HTR-8/SVneo (cell line): ENCODE measurements at places on chromosomes 3 and 15.

DNA sequence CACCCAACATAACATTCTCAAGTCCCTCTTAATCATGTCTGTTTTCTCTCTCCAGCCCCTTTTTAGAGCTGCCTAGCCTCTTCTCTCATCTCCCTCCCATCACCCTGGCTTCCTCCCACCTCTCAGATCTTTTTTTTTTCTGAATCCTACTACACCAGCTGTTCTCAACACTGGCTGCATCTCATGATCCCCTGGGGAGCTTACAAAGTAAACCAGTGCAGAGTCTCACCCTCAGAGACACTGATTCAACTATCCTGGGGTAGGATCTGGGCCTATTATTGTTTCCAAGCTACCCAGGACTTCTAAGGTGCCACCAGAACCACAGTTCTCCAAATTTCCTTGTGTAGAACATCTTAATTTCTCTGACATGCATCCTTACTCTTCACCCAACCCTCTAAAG is 50.3 kb upstream of the ACAN start:
- DNase-seq, result no peak

- DNase-seq, result no peak
Measured at GRCh38 chr3:32285891-32286290, 47.4 kb downstream of the CMTM8 start.

- no peak for DNase-seq
Measured at GRCh38 chr3:38108649-38109579, 28.0 kb downstream of the ACAA1 start.

DNA sequence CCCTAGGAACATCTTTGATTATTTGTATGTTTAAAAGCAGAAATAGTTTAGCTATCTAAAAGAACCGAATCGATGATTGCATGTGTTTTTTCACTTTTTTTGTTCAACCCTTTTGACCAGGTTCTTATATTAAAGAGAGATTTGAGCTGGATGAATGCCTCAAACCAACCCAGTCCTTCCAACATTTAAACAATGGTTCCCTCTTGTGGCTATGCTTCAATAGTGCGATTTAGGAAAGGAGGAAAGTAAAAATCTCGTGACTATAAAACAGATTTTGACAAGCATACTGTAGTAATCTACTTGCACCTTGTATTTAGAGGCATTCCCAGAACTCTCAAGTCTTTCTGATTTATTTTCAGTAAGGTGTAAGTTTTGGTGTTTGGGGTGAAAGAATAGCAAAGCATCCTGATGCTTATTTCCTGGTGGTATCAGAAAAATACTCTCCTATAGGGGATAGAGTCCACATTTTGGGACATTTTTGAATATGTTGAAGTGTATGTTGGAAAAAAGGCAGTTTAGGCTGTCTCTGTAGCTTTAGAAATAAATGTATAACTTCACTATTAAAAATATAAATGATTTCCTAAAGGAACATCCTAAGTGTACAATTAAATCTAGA is 159.6 kb upstream of the KCNH8 start:
- DNase-seq, result peak; percentile 2

DNA sequence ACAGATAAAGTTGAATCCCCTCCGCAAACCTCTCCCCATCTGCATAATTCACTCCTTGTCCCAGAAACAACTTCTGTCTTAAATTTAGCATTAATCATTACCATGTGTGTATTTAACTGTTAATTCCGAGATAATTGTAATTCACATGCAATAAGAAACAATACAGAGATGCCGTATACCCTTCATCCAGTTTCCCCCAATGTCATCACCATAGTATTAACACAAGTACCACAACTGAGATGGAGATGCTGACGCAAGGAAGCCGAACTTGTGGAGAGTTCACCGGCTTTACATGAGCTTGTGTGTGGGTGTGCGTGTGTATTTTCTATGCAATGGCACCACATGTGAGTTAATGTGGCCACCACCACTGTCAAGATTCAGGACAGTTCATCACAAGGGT is 39.6 kb upstream of the SEC13 start:
- no peak for DNase-seq

DNA sequence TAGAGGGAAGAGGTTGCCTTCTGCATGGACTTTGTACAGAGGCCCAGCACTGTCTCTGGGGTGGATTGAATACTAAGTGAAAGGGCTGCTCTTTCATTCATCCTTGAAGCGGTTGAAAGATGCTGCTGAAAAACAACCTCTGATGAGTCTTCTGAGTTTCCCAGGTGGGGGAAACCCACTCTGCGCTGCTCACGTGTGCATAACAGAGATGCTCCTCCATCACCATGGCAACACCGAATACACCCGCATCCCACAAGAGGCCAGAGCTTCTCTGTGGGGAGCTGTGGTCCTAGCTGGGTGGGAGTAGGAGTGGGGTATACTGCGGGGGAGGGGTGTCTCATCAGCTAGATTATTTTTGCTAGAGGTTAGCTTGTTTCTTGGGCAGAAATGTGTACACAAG is 6.1 kb upstream of the SYN2 start:
- no peak for DNase-seq

- no peak for DNase-seq
Measured at GRCh38 chr3:114714237-114714636, 420.4 kb downstream of the TIGIT start.

DNA sequence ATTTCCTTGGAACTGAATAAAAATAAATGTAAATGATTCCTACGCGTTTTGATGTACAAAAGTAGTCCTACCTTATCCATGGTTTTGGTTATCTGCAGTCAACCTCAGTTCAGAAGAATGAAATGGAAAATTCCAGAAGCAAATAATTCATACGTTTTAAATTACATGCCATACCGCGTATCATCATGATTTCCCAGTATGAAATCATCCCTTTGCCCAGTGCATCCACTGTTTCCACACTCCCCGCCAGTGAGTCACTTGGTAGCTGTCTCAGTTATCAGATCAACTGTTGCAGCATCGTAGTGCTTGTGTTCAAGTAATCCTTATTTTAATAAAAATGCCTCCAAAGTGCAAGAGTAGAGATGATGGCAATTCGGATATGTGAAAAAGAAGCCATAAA is 9.1 kb upstream of the MFSD1 start:
- peak; percentile 51 for DNase-seq

DNA sequence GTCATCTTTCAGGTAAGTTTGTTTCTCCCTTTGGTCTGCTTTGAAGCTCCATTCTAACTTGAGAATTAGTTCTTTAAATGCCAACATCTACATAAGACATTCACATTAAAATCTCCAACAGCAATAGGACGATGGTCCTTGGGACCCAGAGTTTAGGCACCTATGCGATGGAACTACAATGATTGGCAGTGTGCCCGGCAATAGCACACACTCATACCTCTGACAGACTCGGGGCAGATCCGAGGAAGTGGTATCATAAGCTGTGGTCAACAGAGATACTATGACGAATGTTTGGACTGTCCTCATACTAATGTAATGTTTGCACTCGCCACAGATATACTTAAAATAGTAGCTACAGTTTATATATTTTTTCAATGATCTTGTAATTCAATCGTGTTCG is 34.2 kb upstream of the NR2F2 start:
- peak; percentile 25 for DNase-seq

GRCh38 chr3:77562089-77562488 is 522.2 kb downstream of the ROBO2 start:
- DNase-seq, result no peak

DNA sequence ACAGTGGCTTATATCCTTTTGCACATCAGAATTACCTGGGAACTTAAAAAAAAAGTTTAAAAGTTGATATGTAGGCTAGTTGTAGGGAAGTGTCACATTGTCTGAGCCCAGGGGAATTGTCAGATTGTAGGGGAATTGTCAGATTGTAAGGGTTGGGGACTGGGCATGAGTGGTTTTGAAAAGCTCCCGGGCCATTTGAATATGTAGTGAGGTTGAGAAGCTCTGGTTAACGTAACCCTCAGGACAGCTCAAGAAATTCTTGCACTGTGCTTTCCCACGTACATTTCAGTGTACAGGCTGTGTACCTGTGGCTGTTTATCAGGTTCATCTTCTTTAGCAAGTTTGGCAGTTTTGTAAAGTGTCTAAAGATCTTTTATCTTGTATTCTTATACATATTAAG is 107.0 kb downstream of the FNDC3B start:
- no peak for DNase-seq

- DNase-seq, result no peak
Measured at GRCh38 chr15:58530056-58530590, 98.3 kb downstream of the LIPC start.

DNA sequence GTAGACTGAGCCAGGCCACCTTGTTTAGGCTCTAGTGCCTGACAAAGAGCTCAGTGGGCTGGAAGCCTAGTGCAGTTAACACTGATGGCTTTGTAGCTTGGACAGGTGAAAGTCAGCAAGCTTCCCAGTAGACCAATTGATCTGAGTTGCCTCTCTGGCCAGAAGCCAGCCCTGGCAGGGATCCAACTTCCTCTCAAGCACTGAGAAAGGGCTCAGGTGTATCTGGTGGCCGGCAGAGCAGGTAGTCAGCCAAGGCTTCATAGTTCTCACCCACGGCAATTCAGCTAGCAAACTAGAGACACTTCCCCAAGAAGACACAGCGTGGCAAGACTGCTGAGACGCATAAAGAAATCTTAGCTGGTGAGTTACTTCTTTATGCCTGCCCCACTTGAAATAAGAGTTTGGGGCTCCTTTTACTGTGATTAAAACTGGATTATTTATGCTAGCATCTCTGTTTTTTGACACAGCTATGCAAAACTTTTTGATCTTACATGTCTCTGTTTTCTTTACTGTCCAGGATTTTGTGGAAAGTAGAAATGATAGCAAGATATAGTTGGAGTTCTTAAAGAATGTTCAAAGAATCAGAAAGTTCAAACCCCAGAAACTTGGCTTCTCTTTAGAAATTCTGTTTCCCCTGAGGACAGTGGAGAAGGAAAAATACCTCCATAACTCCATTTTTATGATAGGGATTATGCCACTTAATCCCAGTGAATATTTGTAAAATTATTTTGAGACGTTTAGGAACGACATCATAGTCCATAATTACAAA is 8.4 kb upstream of the CA12 start:
- no peak for DNase-seq

DNA sequence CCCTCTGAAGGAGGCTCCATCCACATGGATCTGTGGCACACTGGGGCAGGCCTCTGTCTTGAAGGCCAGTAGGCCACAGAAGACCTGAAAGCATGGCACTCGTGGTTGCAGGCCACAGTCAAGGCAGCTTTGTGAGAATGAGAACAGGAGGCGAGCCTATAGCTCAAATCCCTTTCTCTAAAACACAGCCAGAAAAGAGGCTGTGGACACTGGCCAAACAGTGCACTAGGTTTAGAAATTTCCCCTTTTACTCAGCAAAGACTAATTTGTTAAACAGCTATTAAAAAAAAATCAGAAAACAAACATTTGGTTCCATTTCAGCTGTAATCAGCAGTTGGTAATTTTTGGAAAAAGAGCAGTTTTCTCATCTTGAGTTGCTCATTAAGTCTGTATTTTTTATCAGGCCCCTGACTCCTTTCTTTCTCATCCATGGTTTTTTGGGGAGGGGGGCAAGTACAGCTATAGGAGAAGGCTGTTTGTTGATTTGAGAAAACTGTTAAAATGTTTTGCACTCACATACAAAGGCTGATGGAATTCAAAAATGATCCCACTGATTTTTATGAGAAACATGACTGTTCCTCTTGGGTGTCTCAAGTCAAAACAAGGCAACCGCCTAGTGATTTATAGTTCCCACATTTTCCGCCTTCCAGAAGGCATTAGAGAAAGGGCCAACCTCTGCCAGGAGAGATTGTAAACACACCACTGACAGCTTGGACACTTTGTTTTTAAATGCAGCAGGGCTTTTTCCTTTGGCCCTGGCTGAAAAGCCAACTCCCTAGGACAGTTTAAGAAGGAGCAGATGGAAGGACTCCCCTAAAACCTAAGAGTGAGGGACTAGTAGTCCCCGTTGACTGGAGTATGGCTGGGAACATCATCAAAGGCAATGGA is 28.1 kb downstream of the PARP16 start:
- no peak for DNase-seq

DNA sequence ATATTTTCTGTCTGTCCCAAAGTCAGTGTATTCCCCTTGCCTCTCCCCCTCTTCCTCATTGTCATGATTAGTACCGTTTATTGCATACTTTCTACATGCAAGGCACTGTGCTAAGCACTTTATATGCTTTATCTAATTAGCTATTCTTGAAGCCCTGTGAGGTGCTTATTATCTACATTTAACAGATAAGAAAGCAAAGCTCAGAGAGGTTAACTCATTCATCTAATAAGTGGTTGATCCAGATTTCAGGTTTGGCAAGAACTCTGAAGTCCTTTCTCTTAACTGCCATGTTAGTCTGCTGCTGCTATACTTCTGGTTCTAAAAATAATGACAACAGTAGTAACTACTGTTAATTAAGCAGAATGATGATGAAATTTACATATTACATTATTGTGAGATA is 13.5 kb downstream of the IQGAP1 start:
- DNase-seq, result no peak

DNA sequence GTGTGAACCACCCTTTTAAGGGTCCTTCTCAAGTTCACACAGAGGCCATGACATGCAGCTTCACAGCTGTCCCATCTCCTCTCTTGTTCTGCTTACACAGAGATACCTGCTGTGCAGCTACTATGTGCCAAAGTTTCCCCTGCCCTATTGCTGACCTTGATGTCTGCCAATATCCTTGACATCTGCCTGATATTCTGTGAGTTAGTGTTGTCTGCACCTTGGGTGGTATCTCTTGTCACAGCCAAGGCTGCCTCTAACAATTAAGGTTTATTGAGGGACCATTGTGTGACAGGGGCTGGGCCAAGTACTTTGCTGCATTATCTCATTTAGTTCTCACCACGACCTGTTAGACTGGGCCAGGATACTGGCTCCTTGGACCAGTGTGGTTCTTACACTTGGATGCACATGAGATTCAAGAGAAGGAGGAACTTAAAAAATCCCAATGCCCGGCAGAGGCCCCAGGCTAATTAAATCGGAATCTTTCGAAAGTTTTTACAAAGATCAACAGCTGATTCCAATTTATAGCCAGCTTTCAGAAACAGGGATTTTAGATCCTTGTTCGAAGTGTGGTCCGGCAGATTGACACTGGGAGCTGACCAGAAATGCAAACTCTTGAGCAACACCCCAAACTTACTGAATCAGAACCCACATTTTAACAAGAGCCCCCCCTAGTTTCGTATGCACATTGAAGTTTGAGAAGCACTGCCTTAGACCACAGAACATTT is 178.6 kb downstream of the SATB1 start:
- DNase-seq, result no peak

DNA sequence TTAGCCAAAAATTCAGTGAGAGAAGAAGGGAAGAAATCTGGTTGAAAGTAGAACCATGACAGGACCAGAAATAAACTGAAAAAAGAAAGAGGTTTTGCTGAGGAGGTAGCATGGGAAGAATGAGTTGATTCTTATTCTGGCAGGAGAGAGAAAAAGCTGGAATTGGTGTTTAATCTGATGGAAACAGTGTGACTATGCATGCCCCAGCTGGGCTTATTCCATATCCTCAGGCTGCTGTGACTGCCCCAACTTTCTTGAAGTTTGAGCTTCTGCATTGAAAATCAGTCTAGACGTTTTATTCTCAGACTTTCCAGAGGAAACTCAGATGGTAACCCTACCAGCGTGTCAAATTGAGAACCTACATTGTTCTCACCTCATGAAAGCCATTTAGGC is 352.5 kb upstream of the DCBLD2 start:
- DNase-seq, result no peak

GRCh38 chr3:110420158-110420641 is 651.4 kb upstream of the NECTIN3 start:
- DNase-seq, result peak; percentile 5

- DNase-seq, result no peak
Measured at GRCh38 chr15:66128116-66128680, 125.4 kb downstream of the MEGF11 start.

- no peak for DNase-seq
Measured at GRCh38 chr3:52593103-52593502, 56.7 kb downstream of the UQCC5 start.
